DMS53 (cell line): ENCODE measurements at places on chromosomes 11 and 22.

DNA sequence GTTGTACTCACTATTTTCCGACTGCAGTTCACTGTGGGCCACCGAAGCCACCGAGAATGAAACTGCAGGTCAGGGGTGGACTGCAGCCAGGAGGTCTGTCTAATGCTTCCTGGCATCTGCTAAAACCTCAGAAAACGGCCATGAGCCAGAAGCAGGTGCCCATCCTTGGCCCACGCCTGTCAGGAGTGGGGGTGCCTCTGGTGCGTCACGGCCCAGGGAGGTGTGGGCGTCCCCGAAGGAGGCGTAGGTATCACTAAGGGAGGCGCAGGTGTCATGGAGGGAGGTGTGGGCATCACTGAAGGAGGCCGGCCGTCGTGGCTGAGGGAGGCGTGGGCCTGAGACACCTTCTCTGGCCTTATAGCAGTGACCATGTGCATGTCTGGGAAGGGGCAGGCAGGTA lies 456.2 kb downstream of the TBC1D22A start:
- DNase-seq: no peak

GRCh38 chr22:42461511-42461910 lies 29.3 kb upstream of the NFAM1 start:
- peak; percentile 93 for DNase-seq

DNA sequence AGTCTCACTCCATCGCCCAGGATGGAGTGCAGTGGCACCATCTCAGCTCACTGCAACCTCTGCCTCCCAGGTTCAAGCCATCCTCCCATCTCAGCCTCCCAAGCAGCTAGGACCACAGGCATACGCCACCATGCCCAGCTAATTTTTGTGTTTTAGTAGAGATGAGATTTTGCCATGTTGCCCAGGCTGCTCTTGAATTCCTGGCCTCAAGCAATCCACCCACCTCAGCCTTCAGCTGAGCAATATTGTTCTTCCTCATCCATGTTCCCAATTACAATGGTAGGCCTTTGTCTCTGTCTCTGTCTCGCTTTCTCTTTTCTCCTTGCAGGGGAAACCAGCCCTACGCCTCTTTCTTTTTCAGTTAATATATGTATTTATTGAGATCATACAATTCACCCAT lies 10.3 kb downstream of the HSPA8 start:
- DNase-seq: no peak

GRCh38 chr22:20545681-20546521 lies 38.5 kb downstream of the MED15 start:
- no peak for DNase-seq

GRCh38 chr11:124754309-124754708 lies 2.3 kb upstream of the VSIG2 start:
- no peak for DNase-seq

DNA sequence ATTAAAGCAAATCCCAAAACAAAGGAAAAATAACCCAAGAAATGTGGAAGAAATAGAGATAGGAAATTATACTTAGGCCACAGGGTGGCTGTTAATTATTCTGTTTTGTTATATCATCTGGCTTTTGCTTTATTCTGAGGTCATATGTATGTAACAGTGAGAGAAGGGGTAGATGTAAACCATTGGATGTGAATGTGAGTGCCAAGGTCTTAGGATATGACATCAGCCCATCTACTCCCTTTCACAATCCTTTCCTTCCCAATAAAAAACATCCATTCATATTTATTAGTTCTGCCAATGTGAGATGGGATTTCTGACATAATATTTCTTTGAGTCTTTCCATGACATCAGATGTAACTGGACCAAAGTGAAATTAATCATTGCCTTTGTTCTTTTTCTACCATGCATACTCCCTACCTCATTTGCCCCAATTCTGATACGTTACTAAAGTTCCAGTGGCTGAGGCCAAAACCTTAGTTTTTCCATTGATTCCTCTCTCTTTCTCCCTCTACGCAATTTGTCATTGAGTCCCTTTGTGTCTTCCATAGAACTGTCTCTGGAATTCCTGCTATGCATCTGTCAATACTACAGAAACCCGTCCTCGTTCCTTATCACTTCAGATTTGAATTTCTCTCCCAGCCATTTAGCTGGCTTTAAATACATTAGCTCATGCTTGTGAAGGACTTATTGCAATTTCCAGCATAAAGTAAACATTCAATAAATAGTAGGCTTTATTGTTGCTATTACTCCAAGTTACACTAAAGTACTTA lies 170.3 kb downstream of the ARHGAP42 start:
- no peak for DNase-seq

DNA sequence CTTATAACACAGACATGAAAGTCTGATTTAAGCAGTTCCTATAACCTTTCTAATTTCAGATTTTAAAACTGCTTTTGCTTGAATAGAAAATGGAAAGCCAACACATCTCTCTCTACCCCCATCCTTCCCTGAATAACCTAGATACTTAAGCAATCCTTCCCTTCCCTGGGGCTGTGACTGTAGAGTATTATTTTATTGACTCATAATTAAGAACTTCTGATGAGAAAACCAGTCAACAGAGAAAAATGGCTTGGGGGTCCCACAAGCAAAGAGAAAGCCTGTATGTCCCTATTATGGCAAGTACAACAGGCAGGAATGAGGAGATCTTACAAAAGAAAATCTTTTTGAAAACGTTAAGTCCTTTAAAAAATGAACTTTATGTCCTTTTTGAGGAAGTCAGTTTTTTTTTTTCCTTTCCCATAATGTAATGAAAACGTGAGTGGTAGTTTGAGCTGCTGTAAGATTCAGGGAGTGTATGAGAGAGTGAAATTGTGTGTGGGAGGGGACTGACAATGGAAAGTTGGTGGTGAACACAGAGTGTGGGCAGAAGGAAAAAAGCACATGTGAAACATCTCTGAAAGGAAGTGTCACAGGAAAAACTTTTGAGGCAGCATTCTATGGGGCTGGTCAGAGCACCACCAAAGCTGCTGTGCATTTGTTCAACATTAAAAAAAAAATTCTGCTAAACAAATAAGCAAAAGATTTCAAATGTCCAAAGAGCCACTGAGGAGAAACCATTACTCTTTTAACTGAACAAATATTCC lies 154.6 kb downstream of the MAML2 start:
- no peak for DNase-seq

DNA sequence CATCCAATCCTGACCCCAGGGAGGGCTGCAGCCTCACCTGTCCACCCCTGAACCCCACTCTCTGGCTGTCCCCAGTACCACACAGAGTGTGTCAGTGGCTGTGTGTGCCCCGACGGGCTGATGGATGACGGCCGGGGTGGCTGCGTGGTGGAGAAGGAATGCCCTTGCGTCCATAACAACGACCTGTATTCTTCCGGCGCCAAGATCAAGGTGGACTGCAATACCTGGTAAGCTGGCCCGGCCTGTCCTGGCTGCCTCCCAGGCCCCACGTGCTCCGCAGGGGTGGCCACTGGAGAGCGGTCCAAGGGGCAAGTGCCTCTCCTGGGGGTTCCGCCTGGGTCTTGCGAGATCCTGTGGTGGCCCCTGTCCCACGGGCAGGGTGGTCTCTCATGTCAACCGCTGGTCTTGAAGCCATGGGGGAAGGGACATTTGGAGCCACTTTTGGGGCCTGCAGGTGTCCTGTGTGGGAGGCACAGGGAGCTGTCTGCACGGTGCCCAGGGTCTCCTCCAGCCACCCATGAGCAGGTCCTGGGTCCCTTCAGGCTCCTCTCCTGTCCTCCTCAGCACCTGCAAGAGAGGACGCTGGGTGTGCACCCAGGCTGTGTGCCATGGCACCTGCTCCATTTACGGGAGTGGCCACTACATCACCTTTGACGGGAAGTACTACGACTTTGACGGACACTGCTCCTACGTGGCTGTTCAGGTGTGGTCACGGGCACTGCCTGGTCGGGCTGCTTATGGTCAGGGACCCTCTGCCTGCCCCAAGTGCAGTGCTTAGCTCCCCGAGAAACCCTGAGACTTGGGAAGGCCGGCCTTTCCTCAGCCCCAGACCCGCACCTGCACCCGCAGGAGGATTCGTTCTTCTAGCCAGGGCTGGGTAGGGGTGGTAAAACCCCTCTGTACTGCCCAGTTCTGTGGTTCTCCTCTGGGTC lies 11.8 kb downstream of the MUC2 start:
- peak; percentile 30 for DNase-seq
